ENCODE measurements at places on chromosomes 1 and 21.

GRCh38 chr21:14603202-14603601 is 57.1 kb upstream of the SAMSN1 start:
- DNase-seq = peak; percentile 69

- DNase-seq = no peak
Observed at GRCh38 chr1:151710187-151710840, 6.3 kb downstream of the CELF3 start.

DNA sequence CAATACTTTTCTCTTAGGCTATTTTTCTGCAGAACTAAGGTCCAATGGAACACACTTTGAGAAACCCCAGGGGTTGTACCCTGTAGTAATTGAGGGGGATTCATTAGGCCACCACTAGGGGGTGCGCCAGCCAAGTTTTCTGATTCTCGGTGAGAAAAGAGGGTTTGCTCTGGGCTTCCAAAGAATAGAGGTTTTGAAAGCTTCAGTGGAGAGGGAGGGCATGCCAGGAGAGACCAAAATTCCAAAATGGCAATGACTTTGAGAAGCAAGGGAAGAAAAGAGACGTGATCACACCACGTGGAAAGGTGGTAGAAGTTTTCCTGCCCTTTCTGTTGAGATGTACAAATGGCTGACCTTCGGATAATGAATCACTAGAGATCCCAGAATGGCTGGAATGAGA is 323.3 kb downstream of the RPS6KC1 start:
- no peak for DNase-seq

DNA sequence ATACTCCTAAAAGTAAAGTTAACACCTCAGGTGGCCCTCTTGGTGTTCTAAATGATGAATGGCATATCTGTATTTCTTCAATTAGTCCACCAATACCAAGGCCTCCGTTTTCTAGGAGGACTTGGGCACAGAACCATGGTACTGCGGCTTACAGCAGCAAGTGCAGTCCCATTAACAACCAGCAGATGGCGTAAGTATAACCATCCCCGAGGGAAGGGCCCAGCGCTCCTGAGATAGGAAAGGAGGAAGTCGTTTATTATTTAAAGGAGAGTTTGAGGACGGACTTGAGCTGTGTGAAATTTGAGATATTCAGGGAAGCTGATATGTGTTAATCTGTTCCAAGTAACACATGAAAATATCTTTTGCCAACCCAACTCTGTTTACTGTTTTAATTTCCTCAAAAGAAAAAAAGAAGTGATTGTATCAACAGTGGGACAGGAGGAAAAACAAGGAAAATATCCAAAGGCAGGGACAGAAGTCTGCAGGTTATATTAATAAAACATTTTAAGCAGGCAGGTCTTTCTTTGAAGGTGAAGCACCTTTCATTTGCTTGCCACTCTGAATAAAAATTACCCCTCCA is 37.7 kb upstream of the KCNJ15 start:
- DNase-seq = peak; percentile 49

DNA sequence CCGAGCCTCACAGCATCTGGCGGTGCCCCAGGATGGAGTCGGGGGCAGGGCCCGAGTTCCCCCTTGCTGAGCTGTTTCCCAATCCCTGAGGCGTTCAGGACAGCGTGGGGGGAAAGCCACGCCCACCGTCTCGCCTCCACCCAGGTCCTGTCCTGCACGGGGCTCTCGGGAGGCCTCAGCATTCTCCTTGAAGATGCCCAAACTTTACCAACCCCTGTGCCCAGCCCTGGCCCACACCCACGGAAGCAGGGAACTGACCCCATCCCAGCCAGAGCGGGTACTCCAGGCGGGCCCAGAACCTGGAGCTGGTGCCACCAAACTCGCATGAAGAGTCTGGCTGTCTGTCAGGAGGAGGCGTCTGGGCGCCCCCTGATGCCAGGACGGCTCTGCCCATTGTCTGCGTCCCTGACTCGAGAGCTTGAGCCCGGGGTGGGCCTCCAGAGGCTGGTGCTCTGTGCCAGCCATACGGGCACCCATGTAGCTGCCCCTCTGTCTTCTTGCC is 35.3 kb upstream of the POFUT2 start:
- no peak for DNase-seq

DNA sequence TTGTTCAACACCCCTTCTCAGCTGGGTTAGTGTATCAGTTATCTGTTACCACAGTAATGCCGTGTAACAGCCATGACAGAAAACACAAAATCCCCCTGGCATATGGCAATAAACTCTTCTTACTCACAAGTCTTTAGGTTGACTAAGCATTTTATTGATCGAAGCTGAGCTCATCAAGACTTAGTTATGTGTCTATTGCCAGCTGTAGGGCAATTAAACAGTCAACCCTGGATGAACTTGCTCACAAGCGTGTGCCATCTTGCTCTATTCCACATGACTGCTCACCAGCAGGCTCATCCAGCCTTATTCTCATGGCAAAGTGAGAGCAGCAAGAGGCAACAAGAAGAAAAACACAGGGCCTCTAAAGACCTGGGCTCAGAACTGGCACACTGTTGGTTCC is 333.8 kb upstream of the PTBP2 start:
- no peak for DNase-seq

- no peak for DNase-seq
Observed at GRCh38 chr21:39593522-39593921, 19.2 kb upstream of the B3GALT5 start.

GRCh38 chr1:152879559-152880198 is 1.6 kb downstream of the SMCP start:
- DNase-seq = no peak

- no peak for DNase-seq
Observed at GRCh38 chr1:160741612-160742348, 2.7 kb downstream of the SLAMF7 start.

DNA sequence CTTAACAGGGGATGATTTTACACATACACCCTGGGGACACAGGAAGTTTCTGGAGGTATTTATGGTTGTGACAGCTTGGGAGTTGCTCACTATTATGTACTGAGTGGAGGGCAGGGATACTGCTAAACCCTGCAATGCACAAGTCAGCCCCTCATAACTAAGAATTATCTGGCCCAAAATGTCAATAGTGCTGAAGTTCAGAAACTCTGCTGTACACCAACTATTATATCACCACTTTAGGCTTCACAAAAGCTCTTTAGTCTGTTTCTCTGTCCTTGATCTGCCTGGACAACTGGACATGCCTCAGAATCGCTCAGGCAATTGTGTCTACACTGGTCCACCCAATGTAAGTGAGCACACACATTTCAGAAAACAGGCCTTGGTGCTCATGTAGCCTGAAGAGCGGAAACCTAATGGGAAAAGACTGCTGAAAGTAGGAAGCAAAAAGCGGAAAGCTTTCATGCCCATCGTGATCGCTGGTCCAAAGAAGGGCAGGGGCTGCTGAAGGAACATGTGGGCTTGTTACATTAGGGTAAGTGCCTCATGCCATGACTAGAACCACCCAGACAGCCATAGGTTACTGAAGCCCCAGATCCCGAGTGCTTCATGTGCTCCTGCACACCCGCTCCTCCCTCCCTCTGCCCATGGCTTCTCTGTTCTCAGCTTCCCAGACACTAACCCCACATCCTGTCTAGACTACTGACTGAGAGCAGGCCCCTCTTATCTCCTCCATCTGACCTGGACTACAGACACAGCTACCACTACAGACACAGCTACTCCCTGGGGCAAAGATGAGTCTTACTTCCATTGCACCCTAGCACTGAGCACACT is 73.5 kb downstream of the LRIG2 start:
- DNase-seq = no peak

Data from HS-5 (cell line).